ENCODE measurements at places on chromosomes 3 and 15.

DNA sequence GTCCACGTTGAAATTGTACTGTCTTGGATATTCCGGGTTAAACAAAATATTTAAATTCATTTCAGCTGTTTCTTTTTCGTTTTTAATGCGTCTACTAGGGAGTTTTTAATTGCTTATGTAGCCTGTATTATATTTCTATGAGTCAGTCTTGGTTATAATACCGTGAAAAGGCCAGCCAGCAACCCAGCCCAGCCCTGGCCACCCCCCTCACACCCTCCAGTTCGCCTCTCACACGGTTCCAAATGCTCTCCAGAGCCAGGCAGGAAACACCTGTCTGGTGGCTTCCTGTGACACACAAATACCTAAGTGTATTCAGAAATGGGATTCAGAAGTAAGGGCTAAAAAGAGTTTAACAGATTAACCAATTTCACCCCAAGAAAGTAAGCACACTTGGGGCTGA, 4.4 kb downstream of the SH3BP5 start:
- no peak for DNase-seq

DNA sequence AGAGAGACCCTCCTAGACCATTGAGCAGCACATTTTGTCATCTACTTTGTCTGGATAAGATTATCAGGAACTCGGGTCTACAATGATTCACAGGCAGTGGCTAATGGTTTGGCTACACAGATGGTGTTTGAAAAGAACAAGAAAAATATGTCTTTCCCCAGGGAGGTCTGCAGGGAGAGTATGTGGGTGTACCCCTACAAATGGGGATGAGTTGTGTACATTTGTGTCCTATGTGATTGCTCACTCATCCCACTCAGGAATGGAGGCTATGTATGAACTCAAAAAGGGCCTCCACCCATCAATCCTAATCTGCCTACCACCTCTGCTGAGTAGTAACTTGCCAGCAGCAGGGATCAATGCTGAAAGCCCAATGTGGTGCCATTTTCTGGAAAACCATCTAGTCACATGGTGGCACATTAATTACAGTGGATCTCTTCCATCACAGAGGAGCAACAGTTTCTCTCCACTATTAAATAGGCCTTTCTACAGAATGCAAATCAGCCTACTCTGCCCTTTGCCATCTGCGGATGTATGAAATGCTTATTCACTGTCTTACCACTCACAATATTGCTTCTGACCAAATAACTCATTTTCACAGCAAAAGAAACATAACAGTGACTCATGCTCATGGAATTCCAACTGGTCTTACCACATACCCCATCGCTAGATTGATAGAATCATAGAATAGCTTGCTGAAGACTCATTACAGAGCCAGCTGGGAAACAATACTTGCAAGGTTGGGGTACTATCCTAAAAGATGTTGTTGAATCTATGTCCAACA, 48.3 kb upstream of the TRIM42 start:
- no peak for DNase-seq

DNA sequence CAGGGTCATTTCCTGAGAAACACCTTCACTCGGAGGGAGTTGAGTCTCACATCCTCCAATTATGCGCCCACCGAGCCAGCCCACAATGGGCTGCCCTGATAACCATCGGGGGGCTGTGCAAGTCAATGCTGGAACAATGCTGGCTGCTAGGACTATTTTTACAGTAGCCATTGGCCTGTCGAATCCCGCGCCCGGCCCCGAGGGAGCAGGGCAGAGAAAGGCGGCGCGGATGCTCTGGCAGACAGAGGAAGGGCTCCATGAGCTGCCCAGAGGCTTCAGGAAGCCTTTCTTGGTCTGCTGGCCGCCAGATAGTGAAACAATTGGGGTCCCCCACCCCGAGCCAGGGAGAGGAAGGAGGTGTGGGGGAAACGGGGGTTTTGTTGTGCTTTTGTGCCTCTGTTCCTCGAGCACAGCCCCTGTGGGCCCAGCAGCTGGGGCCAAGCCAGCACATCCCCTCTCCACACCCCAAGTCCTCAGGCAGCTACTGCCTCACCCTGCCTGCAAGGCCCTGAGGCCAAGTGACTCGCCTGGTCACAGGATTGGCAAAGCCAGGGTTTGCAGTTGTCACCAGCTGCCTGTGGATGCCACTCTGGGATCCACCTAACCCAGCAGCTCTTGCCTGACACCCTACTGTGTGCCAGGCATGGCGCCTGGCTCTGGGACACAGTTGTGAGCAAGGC, 39.0 kb downstream of the SLC6A6 start:
- DNase-seq = no peak

DNA sequence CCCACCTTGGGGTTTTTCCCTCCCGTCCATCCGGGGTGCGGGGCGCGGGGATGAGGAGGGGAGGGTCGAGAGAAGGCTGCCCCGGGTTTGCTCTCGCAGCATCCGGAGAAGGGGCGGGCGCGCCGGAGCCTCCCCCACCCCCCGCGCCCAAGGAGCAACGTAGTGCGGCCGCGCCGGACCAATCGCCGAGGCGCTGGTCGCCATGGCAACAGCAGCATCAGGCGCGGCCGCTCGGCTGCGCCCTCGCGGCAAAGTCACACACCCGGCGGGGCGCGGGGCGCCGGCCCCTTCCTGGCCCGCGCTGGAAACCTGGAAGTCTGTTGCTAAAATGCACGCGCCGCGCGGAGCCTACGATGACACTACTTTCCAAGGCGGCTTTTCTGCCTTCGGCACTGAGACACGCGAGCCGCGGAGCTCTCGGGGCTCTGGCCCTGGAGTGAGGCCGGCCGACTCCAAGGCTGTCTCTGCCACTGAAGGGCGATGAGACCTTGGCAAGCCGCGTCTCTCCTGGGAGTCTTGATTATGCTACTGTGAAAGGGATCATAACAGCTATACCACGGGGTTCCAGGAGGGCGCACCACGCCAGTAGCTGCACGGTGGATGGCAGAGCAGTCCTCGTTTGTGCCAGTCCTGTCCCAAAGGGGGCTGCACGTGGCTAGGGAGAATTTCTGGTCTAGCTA, at the start of gene IQSEC1:
IQSEC1 (minus strand) TSS at position 104 of the 680 bp plus-strand sequence. CDS start 415 bp downstream, outside the sequence.
- peak; percentile 31 for DNase-seq

DNA sequence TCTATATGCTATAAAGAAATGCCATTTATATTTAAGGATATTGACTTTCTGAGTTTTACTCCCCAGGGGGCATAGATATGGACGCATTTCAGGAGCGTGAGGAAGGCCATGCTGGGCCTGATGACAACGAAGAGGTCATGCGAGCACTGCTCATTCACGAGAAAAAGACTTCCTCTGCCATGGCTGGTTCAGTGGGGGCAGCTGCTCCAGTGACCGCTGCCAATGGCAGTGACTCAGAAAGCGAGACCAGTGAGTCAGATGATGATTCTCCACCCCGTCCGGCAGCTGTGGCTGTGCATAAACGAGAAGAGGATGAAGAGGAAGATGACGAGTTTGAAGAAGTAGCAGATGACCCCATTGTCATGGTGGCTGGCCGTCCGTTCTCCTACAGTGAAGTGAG, 38.4 kb downstream of the GTF2E1 start:
- no peak for DNase-seq

- no peak for DNase-seq
Measured at GRCh38 chr15:64205202-64205601, 42.4 kb upstream of the PPIB start.

- no peak for DNase-seq
Measured at GRCh38 chr3:129327510-129327909, 48.8 kb downstream of the HMCES start.

DNA sequence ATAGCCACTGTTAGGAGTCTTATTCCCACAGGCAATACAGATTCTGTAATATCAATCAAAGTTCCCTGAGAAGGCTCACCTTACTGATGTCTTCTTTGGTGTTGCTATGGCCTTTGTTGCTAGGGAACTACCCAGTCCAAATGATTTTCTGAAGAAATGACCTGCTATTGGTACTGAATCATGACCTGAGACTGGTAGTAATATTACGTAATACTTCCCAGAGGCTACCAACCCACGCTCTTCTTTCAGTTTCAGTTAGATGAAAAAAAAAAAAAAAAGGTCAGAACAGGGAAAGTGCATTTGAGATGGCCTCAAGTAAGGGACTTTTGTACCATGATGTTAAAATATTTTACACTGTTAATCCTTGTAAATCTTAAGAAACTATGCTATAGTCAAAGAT, 1092.5 kb upstream of the EPHA6 start:
- DNase-seq = no peak

DNA sequence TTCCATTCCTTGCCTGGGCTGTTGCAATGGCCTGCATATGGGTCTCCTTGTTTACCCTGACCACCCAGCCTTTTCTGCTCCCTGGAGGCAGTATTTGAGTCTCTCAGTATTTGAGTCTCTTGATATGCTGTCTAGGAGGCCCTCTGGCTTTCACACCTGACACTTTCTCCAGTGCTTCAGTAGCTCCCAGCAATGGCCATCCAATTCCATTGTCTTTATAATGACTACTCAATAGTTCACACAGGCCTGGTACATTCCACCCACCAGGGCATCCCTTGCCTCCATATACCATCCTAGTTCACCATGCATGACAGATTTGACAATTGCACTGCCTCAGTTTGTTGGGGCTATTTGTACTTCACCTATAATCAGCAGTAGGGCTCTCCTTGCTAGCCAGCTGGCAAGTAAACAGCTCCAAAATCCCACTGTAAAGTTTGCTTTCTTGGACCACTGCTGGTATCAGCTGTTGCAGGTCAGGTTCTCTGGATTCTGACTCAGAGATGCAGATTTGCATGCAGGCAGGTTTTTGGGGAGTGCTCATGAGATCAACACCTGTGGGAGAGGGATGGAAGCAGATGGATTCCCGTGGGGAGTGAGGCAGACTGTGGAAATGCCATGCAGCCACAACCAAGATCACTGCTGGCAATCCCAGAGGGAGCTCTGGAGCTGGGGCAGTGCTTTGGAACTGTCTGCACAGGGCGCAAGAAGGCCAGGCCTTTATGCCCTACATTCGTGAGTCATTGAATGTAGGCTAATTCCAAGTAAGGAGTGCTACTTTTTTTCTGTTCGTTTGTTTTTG, 19.1 kb upstream of the XIRP1 start:
- DNase-seq = no peak

GRCh38 chr3:71356265-71356664, 227.3 kb downstream of the FOXP1 start:
- DNase-seq = no peak

DNA sequence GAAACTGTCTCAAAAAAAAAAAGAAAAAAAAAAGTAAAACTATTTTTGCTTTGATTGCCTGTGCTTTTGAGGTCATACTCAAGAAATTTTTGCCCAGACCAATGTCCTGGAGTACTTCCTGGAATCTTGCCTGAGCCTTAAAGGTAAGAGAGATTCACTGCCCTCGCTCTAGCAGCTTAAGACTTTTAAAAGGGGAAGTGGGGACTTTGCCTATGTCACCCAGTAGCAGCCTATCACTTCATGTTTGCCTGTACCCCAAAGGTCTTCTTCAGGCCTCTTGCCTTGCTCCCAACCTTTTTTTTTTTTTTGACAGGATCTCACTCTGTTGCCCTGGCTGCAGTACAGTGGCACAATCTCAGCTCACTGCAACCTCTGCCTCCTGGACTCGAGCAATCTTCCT, 18.9 kb upstream of the GOLGB1 start:
- DNase-seq = no peak

- DNase-seq = no peak
Measured at GRCh38 chr3:126912491-126913195, 70.3 kb upstream of the PLXNA1 start.

- no peak for DNase-seq
Measured at GRCh38 chr3:187266691-187267090, 24.8 kb downstream of the MASP1 start.

DNA sequence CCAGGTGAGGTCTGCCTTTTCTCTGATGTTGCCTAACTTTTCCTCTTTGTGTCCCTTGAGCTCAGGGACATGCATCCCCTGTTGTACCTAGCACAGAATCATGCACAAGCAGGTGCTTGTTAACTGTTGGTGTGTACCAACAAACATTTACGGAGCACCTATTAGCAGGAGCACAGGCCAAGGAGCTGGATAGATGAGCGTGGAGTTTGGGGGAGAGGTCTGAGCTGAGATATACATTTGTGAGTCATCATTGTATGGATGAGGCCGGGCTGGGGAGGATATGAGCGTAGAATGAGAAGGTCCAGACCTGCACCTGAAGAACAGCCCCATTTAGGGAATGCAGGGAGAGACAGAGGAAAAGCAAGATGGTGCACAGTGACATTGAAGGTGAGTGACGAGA, 53.4 kb downstream of the SMAD3 start:
- DNase-seq = no peak

DNA sequence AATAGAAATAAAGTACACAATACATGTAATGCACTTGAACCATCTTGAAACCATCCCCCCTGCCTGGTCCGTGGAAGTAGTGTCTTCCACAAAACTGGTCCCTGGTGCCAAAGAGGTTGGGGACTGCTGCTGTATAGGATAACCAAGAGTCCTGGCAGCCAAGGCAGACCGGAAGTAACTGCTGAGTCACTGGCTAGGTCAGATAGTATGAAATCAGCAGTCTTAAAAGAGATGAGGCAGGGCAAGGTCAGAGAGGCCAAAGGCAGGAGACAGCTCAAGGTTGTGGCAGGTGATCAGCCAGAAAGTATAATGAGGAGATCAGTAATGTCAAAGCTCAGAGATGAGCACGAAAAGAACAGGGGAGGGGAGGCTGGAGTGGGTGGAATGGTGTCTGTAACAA, 60.2 kb downstream of the MAP3K13 start:
- no peak for DNase-seq

- DNase-seq = no peak
Measured at GRCh38 chr3:147614210-147614609, 205.0 kb downstream of the ZIC1 start.

- DNase-seq = no peak
Measured at GRCh38 chr3:196051282-196052076, 30.4 kb downstream of the TFRC start.

- DNase-seq = no peak
Measured at GRCh38 chr15:99719096-99719541, 14.1 kb downstream of the LYSMD4 start.

DNA sequence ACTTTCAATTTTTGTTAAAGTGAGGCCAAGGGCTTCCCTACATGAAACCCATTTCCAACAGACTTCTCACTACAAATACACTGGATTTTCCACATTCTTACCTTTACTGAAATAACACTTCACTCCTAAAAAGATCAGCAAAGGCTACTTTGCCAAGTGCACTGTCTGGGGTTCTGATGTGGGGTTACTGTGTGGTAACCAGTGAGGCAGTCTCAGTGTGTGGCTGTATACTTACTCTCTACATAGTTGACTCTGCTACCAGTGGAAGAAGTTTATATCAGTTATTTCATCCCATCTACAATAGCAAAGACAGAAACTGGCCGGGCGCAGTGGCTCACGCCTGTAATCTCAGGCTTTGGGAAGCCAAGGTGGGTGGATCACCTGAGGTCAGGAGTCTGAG, 5.6 kb downstream of the WDR82 start:
- DNase-seq = no peak

DNA sequence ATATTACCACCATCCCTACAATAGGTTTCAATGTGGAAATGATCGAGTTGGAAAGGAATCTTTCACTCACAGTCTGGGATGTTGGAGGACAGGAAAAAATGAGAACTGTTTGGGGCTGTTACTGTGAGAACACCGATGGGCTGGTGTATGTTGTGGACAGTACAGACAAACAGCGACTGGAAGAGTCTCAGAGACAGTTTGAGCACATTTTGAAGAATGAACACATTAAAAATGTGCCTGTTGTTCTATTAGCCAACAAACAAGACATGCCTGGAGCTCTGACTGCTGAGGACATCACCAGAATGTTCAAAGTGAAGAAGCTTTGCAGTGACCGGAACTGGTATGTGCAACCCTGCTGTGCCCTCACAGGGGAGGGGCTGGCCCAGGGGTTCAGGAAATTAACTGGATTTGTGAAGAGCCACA, 510 bp downstream of the ARL14 start:
- DNase-seq = no peak

GRCh38 chr3:179558742-179559364, 3.9 kb upstream of the ACTL6A start:
- DNase-seq = peak; percentile 3
